Fibroblast of the aortic adventitia (primary cell): ENCODE measurements at places on chromosomes 1 and 21. TPM values are rescaled to one million over a fixed set of nuclear protein-coding genes. Genes with fewer than 3 reads are reported as not detected.

RIPK4 gene
- 0.45 TPM in 1 of 2 replicates, not detected in the other for total RNA-seq

GPR52 gene
- 2.9 TPM in 1 of 2 replicates, not detected in the other for total RNA-seq

LCE6A gene
- total RNA-seq = not detected in 2 replicates

COL16A1 gene
- total RNA-seq = 101 and 133 TPM in 2 replicates

OR6N1 gene
- total RNA-seq = 0.16 TPM in 1 of 2 replicates, not detected in the other

OR2L3 gene
- total RNA-seq = not detected in 2 replicates

SFN gene
- 1.1 TPM in 1 of 2 replicates, not detected in the other for total RNA-seq

NBPF10 gene
- total RNA-seq = 1.1 and 3.7 TPM in 2 replicates

SH2D2A gene
- not detected in 2 replicates for total RNA-seq

MAB21L3 gene
- total RNA-seq = 0.18 and 0.41 TPM in 2 replicates

HES4 gene
- 0.36 and 0.82 TPM in 2 replicates for total RNA-seq

NR0B2 gene
- total RNA-seq = not detected in 2 replicates

ZFP69B gene
- total RNA-seq = 6.1 and 8.5 TPM in 2 replicates

AMIGO1 gene
- total RNA-seq = 0.54 and 2.5 TPM in 2 replicates

TRAF3IP3 gene
- 0.65 TPM in 1 of 2 replicates, not detected in the other for total RNA-seq

OR10T2 gene
- total RNA-seq = not detected in 2 replicates

LRRC53 gene
- not detected in 2 replicates for total RNA-seq

CCNL2 gene
- total RNA-seq = 102 and 133 TPM in 2 replicates

SIPA1L2 gene
- total RNA-seq = 6.8 and 16.4 TPM in 2 replicates

TMEM269 gene
- 0.09 TPM in 1 of 2 replicates, not detected in the other for total RNA-seq

TAF12 gene
- total RNA-seq = 26.2 and 36.0 TPM in 2 replicates

PRAMEF18 gene
- not detected in 2 replicates for total RNA-seq

OLFML3 gene
- 135 and 212 TPM in 2 replicates for total RNA-seq

RGS13 gene
- total RNA-seq = not detected in 2 replicates
